ENCODE measurements at places on chromosomes 3 and 15. TPM values are rescaled to one million over a fixed set of nuclear protein-coding genes. Genes with fewer than 3 reads are reported as not detected.

GRCh38 chr3:150396956-150397550 is 11.0 kb upstream of the TSC22D2 start:
- DNase-seq, result no peak

GRCh38 chr3:182364723-182365650 is 428.3 kb upstream of the ATP11B start:
- peak; percentile 6 for DNase-seq

DNA sequence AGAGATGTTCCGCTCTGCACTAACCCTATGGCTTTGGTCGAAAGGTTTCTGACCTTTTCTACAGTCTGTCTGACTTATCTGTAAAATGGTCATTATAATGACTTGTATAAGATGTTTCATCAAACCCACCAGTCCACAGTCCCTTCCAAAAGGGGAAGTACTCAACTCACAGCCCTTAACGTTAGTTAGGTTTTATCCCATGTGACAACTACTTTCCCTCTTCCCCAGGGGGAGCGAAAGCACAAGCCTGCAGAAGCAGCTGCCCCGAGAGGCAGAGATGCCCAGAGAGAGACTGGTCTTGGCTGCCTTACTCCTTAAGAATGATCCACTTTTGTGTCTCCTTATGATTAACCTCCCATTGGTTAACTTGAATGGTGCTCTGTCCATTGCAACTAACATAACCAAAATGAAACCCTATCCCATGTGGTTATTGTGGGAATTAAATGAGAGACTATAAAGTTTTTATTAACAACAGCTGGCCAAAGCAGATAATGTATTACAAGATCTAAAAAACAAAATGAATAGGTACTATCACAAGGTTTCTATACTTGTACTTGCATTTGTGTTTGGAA is 6.4 kb downstream of the ASTE1 start:
- DNase-seq, result no peak

GRCh38 chr3:32313723-32314473 is 75.4 kb downstream of the CMTM8 start:
- DNase-seq, result no peak

GRCh38 chr3:29152379-29152778 is 128.5 kb upstream of the RBMS3 start:
- DNase-seq, result no peak

LAMB2 gene
- 66.1 TPM for total RNA-seq

MST1 gene
- 22.1 TPM for total RNA-seq

GCSAM gene
- 0.50 TPM for total RNA-seq

ST8SIA2 gene
- 0.81 TPM for total RNA-seq
